Activated CD4-positive, CD25-positive, alpha-beta regulatory T cell (primary cell): ENCODE measurements at places on chromosomes 2 and 18.

DNA sequence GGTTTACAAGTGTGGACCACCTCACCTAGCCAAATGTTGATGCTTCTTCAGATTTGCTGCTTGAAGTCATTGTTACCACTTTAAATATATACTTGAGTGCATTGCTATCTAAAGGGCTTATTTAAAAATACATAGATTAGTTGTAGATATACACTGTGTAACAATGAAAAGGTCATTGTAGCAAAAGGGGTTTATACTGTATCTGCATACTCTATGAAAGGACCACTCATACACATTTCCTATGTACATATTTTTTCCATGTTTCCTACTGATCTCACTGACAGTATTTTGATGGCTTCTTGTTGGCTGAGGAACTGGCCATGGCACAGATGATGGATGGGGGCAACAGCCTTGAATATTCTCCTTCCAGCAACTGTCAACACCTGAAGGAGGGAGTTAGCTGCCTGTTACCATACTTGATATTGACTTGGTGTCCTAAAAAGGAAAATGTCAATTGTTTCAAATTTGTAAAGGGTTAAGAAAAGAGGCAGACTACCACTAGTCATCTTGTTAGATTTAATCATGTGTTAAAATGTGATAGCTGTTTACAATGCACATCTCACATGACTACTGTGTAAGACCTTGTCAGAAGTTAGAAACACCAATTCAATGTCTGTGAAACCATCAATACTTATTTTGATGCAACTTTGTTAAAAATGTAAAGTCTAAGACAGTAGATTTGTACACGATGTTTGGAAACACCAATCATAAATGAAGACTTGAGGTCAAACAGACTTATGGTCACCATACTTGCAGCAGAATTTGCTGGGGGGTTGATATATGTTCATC lies 33.5 kb downstream of the RAB10 start:
- DNase-seq, result no peak

- no peak for DNase-seq
Observed at GRCh38 chr2:144052083-144052482, 467.8 kb downstream of the ZEB2 start.

- DNase-seq, result no peak
Observed at GRCh38 chr18:74411475-74411874, 45.6 kb downstream of the DIPK1C start.

- no peak for DNase-seq
Observed at GRCh38 chr2:84938194-84938879, 32.6 kb upstream of the KCMF1 start.

- no peak for DNase-seq
Observed at GRCh38 chr18:10892786-10893185, 256.6 kb downstream of the PIEZO2 start.

DNA sequence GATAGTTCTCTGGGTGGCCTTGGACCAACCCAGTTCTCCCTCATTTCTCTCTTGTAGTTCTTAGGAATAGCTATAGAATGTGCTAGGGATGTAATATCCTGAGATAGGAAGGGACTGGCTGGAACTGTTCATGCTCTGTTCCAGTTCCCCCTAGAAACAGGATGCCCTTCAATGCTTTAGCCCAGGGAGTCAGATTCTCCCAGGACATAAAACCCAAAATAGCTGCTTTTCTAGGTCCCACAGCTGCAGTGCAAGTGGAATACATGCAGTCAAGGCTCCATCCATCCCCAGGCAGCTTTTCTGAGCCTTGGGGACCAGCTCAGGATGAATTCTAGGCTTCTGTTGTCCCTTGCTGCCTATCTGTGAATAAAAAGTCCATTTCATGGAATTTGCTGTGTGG lies 257.3 kb upstream of the CTAGE1 start:
- no peak for DNase-seq

- DNase-seq, result no peak
Observed at GRCh38 chr2:104872866-104873688, 19.2 kb downstream of the POU3F3 start.

DNA sequence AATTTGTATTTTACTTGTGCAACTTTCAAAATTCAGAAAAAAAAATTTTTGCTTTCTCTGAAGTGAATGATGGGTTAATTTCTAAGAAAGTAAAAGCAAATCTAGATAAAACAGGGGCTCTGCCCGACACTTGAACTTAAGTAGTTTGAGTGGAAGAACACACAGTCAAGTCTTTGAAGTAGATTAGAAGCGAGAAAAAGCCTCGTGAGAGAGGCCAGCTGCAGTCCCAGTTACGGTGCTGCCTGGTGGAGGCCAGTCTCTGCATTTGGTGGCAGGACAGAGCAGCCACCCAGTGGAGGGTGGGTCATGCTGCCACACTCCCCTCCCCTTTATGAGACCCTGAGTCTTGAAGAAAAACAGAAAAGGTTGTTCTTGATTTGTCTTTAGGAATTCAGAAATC lies 81.8 kb downstream of the INPP5D start:
- DNase-seq, result no peak

DNA sequence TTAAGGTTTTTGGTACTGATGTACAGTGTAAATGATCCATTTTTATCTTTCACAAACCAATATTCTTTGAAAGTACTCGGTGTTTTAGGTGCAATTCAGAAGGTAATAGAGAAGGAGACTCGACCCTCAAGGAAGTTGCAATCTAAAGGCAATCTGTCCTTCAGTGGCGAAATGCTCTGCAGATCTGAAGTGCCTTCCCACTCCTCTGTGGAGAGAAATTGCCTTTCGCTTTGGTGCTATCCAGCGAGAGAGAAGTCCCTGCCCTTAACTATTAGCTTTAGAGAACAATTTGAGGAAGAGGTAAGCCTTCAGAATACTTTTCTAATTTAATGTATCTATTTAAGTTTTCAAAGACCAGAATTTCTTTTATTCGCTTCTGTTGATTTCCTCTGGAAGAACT lies 371.8 kb upstream of the FANCL start:
- DNase-seq, result no peak

DNA sequence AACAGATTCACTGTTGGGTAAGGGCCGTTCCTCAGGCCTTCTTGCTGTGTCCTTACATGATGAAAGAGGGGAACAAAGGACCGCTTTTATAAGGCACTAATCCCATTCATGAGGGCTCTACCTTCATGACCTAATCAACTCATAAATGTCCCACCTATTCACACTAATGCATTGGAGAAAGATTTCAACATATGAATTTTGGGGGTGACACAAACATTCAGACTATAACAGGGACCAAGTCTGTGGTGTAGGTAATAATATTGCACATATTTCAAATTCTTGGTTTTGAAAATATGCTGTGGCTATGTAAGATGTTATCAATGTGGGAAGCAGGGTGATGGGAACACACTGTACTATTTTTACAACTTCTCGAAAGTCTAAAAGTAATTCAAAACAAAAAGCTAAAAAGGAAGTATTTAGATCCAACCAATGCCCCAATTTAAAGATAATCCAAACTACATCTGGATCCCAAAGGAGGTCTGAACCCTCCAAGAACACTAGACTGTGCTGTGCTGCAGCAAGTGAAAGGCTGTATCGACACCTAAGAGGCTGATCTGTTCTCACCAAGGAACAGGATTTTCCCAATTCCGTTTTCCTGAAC lies 82.4 kb upstream of the TGIF1 start:
- DNase-seq, result no peak

GRCh38 chr18:79664525-79665125 lies 15.0 kb upstream of the CTDP1 start:
- DNase-seq, result no peak

DNA sequence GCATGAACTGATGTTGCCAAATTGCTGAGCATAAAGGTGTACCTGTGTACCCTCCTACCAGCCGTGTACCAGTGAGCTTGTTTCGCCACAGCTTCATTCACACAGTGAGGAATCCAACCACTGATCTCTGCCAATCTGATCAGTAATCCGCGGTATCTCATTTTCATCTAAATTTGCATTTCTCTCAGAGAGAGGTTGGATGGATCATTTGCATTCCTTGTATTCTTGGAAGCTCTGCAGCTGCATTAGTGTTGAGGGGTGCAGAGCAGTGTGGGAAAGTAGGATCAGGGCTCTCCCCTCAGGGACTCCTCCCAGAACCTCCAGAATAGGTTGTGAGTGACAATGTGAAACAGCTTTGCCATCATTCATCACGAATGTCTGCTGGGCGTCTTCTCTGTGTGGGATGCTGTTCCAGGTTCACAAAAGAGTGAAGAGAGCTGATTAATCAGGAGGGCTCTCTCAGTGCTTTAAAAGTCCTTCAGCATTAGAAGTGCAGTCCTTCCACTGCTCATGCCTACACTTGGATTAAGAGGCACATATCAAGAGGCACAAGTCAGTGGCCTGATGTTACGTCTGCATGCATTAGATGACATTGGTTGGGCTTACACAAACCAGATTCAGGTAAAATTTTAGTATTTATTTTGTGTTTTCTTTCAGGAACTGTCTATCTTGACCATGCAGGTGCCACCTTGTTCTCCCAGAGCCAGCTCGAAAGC lies 7.5 kb downstream of the MOCOS start:
- DNase-seq, result no peak

- no peak for DNase-seq
Observed at GRCh38 chr2:230640540-230641011, 72.1 kb upstream of the CAB39 start.

DNA sequence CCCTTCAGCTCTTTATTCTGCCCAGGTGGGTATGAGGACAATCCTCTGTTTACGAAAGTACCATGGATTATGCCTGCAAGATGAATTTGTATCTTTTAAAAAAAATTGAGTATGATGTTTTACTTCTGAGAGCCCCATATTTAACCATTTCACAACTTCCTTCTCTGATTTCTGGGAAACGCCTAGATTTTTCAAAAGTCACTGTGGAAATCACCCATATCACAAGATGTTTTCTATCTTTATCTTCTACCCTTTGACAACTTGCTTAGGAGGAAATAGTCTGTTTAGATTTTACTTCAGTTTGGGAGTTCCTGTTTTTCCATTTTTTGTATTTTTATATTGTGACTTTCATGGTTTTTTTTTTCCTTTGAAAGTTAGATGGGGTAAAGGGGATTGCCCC lies 53.0 kb downstream of the ICOS start:
- no peak for DNase-seq

DNA sequence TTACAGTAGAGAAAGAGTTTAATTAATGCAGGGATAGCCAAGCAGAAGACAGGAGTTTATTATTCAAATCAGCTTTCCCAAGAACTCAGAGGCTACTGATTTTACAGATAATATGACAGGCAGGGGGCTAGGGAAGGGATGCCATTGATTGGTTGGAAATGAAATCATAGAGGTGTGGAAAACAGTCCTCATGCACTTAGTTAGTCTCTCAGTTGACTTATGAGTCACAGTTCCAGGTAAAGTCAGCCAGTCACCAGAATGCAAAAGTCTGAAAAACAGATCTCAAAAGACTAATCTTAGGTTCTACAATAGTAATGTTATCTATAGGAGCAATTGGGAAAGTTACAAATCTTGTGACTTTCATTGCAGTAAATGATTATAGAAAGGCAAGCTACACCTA lies 676.4 kb upstream of the CHAC2 start:
- DNase-seq, result no peak

DNA sequence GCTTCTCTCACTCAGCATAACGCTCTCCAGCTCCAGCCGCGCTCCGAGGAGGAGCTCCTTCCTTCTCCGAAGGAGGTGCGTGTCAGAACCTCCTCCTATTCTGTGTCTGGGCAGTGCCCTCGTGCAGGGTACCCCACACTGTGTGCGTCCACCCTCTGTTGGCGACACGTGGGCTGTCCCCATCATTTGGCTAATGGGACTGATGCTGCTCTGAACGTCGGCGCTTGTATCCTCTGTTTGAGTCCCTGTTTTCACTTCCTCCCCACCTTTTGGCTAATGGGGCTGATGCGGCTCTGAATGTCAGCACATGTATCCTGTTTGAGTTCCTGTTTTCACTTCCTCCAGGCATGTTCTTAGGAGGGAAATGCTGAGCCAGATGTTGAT lies 22.2 kb downstream of the KCNG2 start:
- DNase-seq, result no peak

- DNase-seq, result no peak
Observed at GRCh38 chr2:27729198-27729597, 42.3 kb upstream of the MRPL33 start.

- DNase-seq, result no peak
Observed at GRCh38 chr2:25312958-25313710, 28.6 kb downstream of the DNMT3A start.

DNA sequence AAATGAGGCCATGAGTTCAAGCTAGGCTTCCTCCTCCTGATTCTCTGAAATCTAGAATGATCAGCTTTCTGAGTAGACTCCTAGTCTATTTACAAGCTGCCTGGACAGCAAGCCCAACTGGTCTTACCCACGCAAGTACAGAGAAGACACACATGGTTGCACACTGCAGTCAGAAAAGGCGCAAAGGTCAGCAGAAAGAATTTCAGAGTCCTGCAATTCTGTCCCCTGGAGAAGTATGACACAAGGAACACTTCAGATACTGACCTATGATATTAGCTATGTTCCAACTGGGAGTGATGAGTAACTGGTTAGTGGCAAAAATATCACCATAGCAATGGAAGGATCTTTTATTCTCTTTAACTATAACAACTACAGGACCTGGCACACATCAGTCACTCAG lies 336.1 kb upstream of the PKDCC start:
- DNase-seq, result no peak

- DNase-seq, result no peak
Observed at GRCh38 chr2:32484937-32485336, 128.1 kb downstream of the BIRC6 start.

DNA sequence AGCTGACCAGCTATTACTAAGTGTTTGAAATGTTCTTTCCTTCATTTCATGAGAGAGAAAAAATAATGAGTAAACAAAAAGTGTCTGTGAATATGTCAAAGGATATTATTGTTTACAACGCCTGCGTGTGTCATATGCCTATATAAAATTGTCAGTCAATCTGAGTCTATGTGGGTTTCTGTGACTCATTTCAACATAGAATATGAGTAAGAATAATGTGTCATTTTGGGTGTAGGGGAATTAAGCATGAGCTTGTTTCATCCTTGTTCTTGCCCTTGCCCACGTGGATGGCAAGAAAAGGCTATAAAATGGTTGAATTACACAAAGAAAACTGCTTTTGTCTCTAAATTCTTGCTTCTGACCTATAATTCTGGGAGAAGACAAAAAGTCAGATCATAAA lies 466.0 kb downstream of the PTH2R start:
- no peak for DNase-seq

DNA sequence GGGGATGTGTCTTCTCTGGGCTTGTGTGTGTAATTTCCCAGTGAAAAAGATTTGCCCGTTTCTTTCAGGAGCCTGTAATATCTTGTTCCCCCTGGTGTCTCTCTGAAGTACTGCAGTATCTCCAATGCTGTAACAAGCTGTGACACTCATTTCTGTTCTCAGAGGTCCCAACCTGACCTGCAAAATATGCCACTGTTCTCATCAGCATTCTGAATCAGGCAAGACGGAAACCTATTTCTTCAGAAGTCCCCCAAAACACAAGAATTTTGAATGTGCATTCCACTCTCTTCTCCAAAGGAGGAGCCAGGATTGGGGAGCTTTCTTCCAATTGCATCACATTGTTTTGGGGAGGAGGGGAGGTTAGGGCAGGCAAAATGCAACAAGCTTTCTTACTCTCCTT lies 77.0 kb upstream of the CNGA3 start:
- DNase-seq, result no peak

DNA sequence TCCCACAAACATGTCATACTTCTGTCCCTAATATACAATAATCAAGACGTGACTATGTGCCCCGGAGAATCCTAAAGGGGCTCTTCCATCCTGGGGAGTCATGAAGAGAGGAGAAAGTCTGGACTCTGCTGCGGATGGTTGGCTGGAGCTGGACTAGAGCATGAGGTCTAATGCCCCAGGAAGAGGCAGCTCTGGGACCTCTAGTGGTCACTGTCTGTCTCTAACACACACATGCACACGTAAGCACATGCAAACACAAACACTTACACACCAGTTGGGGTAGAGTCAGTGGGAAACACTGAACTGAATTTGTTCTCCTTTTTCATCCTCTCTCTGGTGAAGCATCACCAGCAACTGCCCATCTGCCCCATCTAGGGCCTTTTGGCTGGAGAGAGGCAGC lies 271.6 kb downstream of the TDRD15 start:
- no peak for DNase-seq
